Activated T-helper 1 cell treated with Interleukin-2 at 50 U/mL for 16 hours (primary cell): ENCODE measurements at places on chromosomes 7 and 10.

- DNase-seq = no peak
These were observed 66.6 kb upstream of the STEAP1B start for GRCh38 chr7:22566592-22566991.

DNA sequence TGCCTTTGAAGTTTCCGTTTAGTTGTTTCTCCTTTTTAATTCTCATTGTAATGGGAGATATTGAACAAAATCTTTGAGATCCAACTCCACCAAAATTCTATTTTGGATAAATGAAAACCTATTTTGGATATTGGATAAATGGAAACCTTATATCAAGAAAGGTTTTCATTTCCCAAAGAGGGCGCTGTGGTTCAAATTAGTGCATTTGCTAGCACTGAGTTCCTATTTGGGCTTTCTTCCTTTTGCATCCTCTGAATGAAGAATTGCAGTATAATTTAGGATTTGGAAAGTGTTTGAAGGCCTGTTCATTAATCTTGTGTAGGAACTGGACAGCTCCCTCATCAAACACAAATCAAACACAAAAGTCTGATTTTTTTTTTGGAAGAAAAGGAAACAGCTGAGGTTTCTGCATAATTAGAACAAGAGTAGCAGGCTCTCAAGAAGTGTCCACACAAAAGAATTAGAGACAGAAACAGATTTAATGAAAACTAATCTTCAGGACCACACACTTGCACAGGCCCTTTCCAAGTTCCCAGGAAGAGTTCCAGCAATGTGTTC lies 80.8 kb upstream of the KLF14 start:
- DNase-seq = no peak

GRCh38 chr7:26189697-26190096 lies 10.8 kb downstream of the HNRNPA2B1 start:
- no peak for DNase-seq

GRCh38 chr10:49831352-49832035 lies 69.4 kb upstream of the OGDHL start:
- DNase-seq = no peak

GRCh38 chr10:21954132-21954531 lies 49.4 kb downstream of the DNAJC1 start:
- no peak for DNase-seq

- no peak for DNase-seq
These were observed 57.2 kb downstream of the RASGEF1A start for GRCh38 chr10:43209651-43210141.

DNA sequence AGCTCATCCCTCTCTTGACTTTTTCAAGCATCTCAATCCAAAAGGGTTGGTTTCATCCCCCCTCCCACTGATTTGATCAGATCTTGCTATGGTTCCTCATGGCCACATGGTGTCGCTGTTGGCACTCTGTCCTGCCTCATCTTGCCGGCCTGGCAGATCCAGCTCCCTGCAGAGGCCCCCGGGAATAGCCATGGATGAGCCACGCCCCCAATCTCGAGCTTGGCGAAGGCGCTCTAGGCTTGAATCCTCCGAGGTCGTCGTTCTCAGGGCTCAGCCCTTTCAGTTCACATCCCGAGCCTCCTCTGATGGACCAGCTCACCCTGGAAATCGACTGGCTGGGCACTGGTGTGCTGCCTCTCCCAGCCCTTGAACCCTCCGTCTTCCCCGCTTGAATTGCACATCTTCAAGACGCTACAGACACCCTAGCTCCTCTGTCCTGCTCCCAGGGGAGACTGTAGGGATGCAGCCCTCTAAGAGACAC lies 628.7 kb downstream of the TYW1 start:
- no peak for DNase-seq

DNA sequence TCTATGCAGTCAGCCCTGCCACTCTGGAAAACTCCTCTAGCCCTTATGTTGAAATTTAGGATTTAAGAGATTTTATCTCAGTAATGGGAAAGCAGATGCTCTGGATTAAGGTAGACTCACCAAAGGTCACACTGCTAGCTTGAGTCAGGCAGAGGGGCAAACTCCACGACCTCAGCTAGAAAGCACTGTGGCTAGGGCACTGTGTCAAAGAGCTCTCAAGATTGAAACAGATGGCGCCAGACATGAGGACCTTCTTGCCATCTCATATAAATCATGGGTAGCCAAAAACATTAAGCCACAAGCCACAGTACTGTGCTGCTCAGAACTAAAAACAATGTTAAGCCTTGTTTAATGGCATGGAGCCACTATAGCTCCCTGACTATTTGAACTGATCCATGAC lies 188.7 kb downstream of the DNAJC1 start:
- DNase-seq = no peak

DNA sequence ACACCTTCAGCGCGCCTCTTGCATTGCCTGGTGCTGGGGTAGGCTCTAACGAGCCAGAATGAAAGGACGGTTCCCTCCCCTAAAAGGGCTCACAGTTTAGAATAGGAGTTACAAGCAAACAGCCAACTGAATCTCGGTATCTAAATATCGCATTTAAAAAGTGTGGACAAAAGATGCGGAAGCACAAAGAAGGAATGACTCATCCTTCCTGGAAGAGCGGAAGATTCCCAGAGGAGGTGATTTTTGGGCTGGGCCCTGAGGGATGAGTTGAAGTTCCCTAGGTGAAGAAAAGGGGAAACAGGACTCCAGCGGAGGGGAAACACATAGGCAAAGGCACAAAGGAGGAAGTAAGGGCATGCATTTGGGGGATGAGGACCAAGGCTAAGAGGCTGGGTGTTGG lies 29.9 kb downstream of the SRRM3 start:
- no peak for DNase-seq

DNA sequence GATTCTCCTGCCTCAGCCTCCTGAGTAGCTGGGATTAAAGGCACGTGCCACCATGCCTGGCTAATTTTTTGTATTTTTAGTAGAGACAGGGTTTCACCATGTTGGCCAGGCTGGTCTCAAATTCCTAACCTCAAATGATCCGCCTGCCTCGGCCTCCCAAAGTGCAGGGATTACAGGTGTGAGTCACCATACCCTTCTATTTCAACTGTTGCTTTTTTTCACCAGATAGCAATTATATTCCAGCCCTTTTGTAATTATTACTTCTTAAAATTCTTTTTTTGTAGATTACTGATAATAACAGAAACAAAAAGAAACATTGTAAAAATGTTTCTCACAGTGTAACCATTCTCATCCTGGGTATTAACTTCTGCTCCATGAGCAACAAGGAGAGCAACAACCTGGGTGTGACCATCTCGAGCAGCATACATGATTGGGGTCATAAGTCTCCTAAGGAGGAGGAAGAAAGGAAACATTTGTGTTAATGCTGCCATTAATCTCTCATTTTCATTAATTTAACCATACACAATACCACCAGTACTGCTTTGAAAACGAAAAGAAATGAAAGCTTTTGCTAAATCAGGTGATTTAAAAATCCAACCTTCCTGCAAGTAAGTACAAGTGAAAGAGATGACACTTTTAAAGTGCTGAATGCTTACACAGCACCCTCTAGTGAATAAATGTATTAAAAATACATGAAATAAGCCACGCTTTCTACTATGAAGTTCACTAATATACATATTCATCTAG lies 41.8 kb downstream of the ASZ1 start:
- no peak for DNase-seq
